Activated CD4-positive, alpha-beta T cell treated with anti-CD3 and anti-CD28 coated beads for 36 hours (primary cell): ENCODE measurements at places on chromosomes 6 and 20. TPM values are rescaled to one million over a fixed set of nuclear protein-coding genes. Genes with fewer than 3 reads are reported as not detected.

DNA sequence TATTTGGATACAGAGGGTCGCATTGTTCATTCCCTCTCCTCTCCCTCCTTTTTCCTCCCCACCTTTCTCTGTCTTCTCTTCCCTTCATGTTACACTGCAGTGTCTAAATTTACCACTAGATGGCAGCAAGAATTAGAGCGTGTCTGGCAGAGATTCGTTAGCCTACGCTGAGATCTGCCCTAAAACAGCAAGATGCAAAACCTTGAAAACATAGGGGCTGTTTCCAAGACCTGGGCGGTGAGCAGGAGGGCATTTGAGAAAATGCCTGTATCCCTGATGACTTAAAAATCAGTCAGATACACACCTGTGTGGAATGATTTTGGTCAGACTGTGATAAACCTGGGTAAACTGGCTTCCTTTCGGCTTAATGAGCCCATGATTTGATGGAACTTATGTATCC lies 101.5 kb upstream of the ISM1 start:
- DNase-seq = peak; percentile 30

Gene MRAP2
- total RNA-seq = not detected

DNA sequence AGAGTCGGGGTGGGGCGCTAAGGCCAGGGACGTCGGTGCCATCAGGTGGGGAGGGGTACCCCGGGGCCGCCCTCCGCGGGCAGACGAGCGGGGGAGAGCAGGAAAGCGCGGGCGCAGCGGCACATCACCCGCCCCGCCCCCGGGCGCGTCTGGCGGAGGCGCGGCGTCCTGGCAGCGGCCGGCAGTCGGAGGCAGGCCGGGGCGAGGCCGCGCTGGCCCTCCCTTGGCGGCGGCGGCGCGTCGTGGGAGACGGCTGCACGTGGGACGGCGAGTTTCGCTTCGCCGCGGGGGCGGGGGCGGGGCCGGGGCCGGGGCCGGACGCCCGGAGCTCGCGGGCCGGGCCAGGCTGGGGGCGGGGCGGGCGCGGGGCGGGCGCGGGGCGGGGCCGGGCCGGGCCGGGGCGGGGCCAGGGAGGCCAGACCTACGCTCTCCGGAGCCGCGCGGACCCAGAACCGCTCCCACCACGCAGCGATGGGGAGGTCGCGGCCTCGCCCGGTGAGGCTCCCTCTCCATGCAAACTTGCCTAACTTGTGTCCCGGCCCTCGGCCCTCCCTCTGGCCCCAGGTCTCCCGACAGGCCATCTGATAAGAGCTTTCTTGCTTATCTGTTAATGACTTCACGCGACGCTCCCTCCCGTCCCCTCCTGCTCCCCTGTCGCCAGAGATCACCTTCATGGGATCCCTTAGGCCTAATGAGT lies 12.5 kb downstream of the ITPR3 start:
- DNase-seq = peak; percentile 68

DNA sequence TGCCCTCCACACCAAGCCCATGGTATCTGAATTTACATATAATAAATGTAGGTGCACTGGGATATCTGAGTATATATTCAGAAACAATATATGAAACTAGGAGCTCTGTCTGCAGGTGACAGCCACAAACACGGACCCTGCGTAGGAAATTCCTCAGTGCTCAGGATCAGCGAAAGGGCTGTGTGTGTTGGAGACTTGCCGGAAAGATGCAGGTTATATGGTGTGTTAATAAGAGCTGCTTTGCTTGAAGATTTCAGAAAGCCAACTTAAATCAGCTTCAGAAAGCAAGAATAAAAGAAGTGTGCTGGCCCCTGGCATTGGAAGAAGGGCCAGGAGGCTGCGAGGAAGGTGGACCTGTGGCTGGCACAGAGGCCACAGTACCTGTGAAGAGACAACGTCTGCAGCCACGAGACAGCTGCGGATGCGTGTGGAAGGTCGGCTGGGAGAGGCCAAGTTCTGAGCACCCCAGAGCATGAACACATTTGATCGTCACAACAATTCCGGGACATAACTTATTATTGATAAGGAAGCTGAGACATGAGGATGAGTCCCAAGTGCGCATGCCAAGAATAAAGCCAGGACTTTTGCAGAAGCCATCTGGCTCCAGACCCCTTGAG lies 183.2 kb downstream of the DLL1 start:
- no peak for DNase-seq

GRCh38 chr6:157328108-157328692 lies 4.9 kb upstream of the TMEM242 start:
- no peak for DNase-seq

GRCh38 chr6:34697904-34698559 lies 1.5 kb upstream of the ILRUN start:
- no peak for DNase-seq

Gene F13A1
- total RNA-seq = not detected

DNA sequence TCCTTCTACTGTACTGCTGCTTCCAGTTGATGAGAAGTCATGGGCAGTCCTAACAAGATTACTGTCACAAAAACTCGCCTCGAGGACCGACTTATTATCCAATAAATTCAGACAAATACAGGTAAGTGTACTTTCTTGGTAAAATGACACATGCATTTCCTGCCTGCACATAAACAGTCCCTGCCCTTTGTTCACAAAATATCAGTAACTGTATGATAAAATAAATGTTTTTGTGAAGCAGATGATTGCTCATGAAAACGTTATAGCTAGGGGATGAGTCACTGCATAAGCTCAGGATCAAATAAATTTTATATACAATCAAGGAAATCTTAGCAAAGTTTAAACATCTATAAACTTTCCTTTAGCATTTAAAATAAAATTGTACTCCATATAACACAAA lies 164.5 kb upstream of the RIPOR2 start:
- no peak for DNase-seq

GRCh38 chr6:152669895-152670294 lies 27.8 kb upstream of the MYCT1 start:
- DNase-seq = no peak

DNA sequence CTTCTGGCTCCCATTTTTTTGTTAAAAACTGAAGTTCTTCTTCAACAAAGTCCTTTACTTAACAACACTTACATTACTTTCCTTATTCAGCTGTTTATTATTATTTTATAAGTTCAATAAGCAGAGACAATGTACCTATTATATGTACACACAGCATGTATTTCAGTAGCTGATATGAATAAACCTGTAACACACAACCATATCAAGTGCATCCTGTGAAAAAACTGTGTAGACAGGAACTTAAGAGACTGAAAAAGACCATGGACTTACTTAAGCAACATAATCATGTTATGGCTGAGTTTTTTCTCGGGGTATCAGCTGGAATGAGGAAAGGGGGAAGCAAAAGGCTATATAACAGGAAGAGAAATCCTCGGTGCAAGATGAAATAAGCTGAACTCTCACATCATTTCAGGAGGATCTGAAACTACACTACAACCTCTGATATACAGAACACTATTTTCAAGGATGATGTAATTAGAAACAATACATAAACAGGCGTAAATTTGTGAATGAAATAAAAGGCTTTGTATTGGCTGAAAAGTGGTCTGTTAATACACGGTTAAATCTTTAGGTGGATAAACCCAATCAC lies 70.9 kb downstream of the REV3L start:
- no peak for DNase-seq

GRCh38 chr20:24909086-24909780 lies 39.8 kb upstream of the CST7 start:
- DNase-seq = no peak

Gene PRSS16
- total RNA-seq = 2.0 TPM

DNA sequence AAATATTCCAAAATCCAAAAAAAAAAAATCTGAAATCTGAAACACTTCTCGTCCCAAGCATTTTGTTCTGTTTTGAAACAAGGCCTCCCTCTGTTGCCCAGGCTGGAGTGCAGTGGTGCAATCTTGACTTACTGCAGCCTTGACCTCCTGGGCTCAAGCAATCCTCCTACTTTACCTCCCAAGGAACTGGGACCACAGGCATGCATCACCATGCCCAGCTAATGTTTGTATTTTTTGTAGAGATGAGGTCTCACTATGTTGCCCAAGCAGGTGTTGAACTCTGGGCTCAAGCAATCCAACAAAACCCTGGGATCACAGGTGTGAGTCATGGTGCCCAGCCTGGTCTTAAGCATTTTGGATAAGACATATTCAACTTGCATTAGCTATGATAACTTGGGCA lies 13.6 kb downstream of the SESN1 start:
- DNase-seq = no peak

DNA sequence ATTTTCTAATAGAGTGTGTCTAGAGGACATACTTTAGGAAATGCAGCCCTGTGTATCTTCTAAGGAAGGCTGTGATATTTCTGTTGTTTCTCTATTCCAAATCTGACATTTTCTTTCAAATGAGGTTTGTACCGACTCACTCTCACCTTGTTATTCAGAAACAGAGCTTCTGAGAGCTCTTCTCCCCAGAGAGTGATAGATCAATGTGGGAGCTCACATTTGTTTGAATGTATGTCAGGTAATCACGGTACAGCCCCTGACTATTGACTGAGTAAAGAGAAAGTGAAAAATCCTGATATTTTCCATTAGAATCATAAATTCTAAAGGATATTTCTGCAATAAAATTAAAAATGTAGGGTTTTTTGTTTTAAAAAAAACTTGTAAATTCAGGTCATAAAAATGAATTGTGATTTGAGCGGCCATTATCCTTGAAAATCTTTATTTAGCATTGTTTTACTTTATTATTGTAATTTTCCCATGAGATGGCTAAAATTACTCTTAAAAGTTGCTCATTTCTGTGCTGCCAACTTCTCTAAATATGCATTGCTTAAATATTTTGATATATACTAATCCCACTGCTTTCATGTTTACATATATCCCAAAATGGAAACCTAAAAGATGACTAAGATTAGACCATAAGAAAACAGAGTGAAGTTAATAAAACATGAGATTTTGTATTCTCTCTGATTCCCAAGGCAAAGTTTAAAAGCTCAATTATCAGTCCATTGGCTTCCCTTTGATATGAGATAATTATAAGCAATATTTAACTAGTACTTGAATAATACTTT lies 1226.8 kb upstream of the CITED2 start:
- no peak for DNase-seq

DNA sequence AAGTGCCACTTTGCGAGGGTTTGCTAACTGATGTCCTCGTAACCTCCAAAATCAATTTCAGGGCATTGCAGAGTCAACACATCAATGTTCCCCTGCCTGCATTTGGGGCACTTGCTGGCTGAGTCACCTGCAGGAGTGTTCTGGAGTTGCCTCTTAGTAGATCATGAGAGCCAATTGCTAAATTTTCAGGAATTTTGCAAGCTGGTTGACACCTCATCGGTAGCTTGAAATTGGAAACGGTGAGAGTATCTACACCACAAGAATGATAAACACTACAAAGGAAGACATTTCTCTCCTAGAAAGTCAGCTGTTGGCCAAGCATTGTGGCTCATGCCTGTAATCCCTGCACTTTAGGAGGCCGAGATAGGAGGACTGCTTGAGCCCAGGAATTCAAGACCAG lies 10.8 kb upstream of the BFSP1 start:
- DNase-seq = no peak

DNA sequence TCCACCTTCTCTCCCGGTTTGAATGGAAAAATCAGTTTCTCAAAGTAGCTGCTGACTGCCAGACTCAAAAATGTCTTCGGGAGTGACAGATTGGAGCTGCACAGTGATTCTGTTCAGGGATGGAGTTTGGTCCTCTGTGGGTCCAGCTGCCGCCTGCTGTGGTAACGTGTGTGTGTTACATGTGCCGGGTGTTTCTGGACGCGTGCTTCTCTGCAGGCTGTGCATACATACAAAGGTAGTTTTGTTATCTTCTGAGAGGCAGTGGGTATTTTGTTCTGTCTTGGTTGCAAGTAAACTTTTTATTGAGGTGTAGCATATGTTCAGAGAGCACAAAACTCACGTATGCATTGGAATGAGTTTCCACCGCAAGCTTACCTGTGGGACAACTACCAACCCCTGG lies 41.3 kb upstream of the NAA20 start:
- no peak for DNase-seq

DNA sequence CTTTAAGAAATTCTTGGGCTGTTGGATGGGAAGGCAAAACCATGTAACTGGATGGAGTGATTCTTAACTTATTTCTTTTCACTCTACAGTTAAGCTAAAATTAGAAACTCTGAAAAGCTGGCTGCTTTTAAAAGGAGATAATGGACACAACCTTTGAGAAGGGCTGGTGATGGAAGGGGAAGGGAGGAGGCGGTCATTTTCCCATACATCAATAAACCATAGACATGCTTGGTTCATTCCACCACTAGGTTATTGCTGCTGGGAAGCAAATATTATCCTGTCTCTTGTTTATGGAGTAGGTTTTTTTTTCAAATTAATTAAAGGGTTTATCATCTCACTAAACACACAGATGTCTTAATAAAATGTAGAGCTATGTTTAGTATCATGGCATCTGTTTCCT lies 76.2 kb downstream of the PLCB1 start:
- no peak for DNase-seq

DNA sequence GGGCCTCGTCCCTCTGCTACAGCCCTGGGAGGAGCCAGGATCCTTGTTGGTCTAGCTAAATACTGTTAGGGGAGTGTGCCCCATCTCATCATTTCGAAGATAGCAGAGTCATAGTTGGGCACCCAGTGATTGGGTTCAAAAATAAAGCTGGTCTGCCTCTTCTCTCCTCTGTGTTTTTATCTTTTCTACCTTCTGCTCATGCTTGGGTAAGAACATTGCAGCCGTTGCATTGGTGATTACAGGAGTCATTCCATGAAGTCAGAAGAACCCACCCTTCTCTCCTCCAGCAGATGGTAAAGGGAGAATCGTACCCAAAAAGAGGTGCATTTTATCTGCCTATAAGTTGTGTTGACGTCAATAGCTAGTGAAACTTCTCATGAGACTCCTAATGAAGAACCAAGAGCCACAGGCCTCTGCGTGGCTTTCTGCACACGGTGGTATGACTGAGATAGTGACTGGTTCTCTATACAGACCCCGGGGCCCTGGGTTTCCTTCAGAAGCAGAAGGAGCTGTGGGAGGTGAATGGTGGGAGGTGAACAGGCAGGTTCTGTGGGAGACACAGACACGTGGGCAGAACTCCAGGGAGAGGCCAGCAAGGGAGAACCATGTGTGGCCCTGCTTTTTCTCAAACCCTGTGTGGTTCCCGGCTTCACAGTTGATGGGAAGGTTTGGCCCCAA lies 5.7 kb upstream of the FAM209A start:
- DNase-seq = no peak

- DNase-seq = no peak
These were observed 112.9 kb upstream of the RPS6KA2 start for GRCh38 chr6:166739976-166740318.

Gene METTL24
- not detected for total RNA-seq

- DNase-seq = no peak
These were observed 198.7 kb upstream of the MYLIP start for GRCh38 chr6:15930207-15930606.

GRCh38 chr6:132257561-132257960 lies 143.7 kb downstream of the MOXD1 start:
- no peak for DNase-seq

GRCh38 chr6:167831281-167831828 lies 4.6 kb downstream of the AFDN start:
- DNase-seq = no peak

- DNase-seq = no peak
These were observed 41.3 kb downstream of the SYNJ2 start for GRCh38 chr6:158022749-158023596.

GRCh38 chr20:36084897-36085613 lies 69.5 kb upstream of the EPB41L1 start:
- no peak for DNase-seq

- no peak for DNase-seq
These were observed 82.6 kb upstream of the PREP start for GRCh38 chr6:105485456-105485855.

- no peak for DNase-seq
These were observed 14.7 kb downstream of the KCNQ2 start for GRCh38 chr20:63457737-63458136.
